Retinal pigment epithelial cell (primary cell): ENCODE measurements at places on chromosomes 11 and 22.

DNA sequence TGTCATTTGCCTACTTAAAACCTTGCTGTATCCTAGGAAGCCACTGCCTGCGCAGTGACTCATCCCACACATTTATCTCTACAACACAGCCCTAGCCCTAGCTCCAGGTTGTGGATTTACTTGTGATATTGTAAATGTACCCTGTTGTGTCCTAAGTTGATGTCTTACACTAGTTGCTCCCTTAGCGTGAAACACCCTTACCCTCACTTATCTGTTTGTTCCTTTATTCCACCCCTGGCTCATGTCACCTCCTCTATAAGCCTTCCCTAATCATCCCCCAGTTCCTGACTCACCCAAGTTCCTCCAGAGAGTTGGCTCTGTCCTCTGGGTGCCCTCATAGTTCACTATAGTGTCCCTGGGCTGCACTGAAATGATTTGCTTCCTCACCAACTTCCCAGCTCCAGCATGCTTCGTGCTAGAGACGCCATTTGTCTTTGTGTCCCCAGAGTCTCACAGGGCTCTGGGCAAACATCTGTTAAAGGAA is 431.8 kb upstream of the FAT3 start:
- no peak for DNase-seq

- peak; percentile 82 for DNase-seq
Measured at GRCh38 chr11:123434911-123435310, 4.8 kb downstream of the GRAMD1B start.

- no peak for DNase-seq
Measured at GRCh38 chr11:57903441-57904123, 120.1 kb upstream of the OR9Q1 start.

GRCh38 chr11:126345759-126346585 is 9.5 kb upstream of the ST3GAL4 start:
- no peak for DNase-seq

GRCh38 chr22:20621162-20621561 is 113.8 kb downstream of the MED15 start:
- DNase-seq: no peak

GRCh38 chr11:92552942-92553341 is 328.3 kb downstream of the FAT3 start:
- DNase-seq: no peak
